ENCODE measurements at places on chromosomes 5 and 9.

- DNase-seq = no peak
Measured at GRCh38 chr9:31034311-31034710, 1350.1 kb upstream of the ACO1 start.

- no peak for DNase-seq
Measured at GRCh38 chr9:125183054-125183453, 6.5 kb downstream of the PPP6C start.

DNA sequence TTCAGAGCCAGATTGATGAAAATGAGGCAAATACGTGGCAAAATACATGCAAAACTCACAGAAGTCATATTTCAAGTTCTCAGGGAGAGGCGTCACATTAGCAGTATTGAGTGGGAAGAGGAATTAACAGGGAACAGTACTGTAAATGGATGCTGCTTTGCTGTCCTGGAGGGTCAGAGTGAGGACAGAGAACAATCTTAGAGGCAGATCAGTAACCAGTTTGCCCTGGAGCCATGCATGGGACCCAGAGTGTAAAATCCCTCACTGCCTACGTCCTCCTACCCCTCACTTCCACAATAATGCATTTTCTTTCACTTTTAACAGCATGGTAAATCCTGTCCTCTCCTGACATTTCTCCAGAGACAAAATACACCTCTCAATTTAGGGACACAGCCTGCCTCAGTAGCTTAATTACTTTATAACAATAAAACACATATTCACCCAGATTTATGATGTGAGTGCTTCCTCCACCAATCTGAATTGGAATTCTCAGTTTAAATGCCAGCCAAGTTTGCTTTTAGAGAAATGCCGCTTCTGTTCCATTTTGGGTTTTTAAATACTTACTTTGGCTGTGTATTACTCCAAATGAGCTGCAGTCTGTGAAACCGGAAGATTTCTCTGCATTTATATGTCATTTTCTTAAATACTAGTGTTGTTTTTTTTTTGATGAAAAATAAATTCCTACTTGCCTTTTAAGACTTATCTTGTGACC lies 70.0 kb downstream of the LMNB1 start:
- no peak for DNase-seq

GRCh38 chr5:68519143-68519542 lies 303.6 kb downstream of the PIK3R1 start:
- DNase-seq = no peak

- no peak for DNase-seq
Measured at GRCh38 chr5:12080761-12081160, 176.5 kb upstream of the CTNND2 start.

GRCh38 chr9:121367306-121368137 lies 2.5 kb downstream of the STOM start:
- DNase-seq = no peak

GRCh38 chr5:172583931-172584511 lies 57.0 kb upstream of the NEURL1B start:
- no peak for DNase-seq

- DNase-seq = no peak
Measured at GRCh38 chr5:55538661-55539060, 3.9 kb upstream of the PLPP1 start.

GRCh38 chr9:88725300-88726019 lies 190.5 kb downstream of the NXNL2 start:
- no peak for DNase-seq

DNA sequence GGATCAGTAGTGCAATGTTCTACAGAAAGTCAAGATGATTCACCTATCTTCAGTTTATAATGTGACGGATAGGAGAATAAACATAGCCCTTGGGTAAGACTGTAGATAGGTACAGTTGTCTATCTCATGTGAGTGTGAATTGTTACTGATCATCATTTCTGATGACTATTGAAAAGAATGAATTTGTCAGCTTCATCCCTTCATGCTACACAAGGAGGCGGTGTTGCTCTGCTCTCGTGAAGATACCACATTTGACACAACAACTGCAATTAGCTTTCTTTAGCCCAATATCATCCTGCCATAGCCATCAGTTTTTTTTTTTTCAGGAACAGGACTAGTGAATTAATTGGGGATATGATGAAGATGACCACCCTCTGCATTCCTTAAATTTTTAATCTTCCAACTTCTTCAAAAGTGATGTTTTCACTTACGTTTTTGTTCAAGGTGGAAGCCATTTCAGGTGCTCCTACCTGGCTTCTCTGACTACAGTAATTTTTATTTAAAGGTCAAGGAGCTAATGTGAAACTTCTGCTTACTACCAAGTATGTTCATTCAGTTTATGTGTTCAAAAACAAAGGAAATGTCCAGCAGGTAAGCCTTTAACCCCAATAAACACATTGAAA lies 152.9 kb upstream of the MOCS2 start:
- no peak for DNase-seq

DNA sequence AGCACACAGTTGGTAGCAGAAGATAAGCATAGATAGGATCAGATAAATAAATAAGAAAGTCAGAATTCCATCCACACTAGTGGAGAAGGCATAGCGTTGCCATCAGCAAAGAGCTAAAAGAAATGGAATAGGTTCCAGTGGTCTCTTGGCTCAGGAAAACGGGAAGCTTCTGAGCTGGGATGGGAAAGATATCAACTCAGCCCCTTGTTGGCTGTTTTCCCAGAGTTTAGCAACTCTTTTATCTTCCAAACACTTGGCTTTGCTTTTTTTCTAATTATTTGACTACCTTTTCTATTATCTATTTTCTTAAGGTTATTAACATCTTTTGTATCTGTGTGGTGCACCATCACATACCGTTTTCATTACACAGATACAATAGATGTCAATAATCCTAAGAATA lies 445.7 kb upstream of the TRPC7 start:
- DNase-seq = no peak

- DNase-seq = no peak
Measured at GRCh38 chr9:87793292-87793691, 67.4 kb downstream of the CTSL start.

DNA sequence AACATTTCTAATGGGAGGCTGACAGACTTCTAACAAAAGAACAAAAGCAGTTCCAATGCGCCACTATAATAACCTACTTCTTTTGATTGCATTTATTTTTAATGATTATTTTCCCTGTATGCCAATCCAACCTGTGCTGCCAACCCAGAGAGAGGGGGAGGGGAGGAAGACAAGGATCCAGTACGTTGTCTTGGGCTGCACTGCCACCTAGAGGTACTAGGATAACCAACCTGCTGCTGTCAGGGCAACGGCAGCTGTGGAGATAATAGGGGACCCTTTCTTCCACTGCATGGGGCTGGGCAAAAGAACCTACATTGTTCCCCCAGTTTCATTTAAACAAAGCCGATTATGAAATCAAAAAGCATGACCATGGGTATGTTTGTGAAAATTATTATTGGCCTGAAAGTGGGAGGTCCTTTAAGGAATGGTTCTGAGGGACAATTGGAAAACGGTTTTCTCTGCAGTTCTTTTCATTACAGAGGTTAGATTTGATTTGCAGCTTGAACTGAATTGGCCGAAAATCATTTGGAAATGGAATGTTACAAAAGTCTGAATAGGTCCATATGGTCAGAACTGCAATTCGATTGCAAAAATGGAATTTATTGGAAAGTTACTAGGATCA lies 101.3 kb downstream of the RASEF start:
- no peak for DNase-seq

- DNase-seq = no peak
Measured at GRCh38 chr5:144151026-144151425, 19.4 kb downstream of the YIPF5 start.

- no peak for DNase-seq
Measured at GRCh38 chr5:164060786-164061355, 555.5 kb downstream of the MAT2B start.

DNA sequence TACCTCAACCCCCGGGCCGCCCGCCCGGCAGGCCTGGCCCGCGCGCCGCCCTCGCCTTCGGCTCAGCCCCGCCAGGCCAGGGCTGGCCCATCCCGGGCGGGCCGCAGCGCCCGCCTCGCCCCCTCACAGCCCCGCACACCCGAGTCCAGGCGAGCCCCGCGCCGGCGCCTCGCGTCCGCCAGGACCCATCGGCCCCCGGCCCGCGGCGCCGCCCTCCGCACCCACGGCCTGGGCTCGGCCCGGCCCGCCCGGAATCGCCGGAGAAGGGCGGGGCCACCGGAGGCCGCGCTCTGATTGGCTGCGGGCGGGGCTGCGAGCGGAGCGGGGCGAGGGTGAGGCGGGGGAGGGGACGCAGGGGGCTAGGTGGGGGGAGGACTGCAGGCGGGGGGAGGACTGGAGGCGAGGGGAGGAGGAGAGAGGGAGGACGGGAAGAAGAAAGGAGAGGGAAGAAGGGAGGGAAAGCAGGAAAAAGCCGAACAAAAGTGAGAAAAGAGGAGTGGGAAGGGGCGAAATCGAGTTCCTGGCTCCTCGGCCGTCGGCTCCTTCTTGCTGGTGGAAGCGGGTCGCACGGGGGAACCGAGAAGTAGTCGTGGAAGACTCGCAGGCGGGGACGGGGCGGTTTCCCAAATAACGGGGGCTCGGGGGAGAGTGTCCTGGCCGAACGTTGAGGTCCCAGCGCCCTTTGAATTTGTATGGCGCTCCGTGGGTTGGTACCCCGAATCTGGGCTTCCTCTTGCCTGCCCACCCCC lies 472 bp upstream of the UBTD2 start:
- peak; percentile 55 for DNase-seq

Data from activated CD8-positive, alpha-beta memory T cell treated with anti-CD3 and anti-CD28 coated beads for 4 hours (primary cell).